ENCODE measurements at places on chromosomes 2 and 18.

GRCh38 chr2:20478961-20479360, 32.1 kb downstream of the RHOB start:
- ATAC-seq, result no peak

DNA sequence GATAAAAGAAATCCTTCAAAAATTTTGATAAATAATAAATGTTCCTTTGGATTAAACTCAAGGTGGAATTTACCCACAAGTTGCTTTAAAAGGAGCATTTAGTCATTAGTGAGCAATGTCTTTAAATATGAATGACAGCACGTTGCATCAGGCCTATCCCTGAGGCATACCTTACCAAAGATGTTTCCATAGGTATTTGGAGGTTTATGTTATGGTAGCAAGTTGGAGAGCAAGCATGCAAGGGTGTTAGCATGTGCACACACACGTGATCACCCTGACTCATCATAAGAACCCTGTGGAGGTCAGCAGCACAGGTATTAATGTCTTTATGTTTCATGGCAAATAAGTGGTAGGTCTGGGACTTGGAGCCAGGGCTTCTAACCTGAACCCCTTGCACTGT, 159.9 kb downstream of the ACTR3 start:
- ATAC-seq, result no peak

DNA sequence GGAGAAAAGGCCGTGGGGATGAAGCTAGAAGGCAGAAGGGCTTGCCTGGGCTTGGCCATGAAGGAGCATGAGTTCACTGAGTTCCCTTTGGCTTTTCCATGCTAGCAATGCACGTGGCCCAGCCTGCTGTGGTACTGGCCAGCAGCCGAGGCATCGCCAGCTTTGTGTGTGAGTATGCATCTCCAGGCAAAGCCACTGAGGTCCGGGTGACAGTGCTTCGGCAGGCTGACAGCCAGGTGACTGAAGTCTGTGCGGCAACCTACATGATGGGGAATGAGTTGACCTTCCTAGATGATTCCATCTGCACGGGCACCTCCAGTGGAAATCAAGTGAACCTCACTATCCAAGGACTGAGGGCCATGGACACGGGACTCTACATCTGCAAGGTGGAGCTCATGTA, 2.9 kb downstream of the CTLA4 start:
- ATAC-seq, result no peak

DNA sequence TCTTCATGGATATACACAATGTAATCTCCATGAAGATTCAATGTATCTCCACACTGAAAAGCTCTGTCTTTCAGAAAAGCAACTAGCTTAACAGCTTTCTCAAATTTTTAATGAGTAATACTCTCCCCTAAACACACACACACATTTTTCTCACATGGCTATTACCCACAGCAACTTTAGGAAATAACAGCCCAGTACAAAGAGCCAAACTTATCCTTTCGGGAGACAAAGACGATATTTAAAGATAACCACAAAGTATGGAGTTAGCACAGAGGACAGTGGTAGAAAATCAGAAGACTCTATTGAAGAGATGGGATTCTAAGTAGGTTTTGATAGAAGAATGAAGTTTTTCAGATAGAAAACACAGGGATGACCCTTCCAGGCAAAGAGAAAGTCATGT, 394.9 kb upstream of the TRIB2 start:
- ATAC-seq, result no peak

DNA sequence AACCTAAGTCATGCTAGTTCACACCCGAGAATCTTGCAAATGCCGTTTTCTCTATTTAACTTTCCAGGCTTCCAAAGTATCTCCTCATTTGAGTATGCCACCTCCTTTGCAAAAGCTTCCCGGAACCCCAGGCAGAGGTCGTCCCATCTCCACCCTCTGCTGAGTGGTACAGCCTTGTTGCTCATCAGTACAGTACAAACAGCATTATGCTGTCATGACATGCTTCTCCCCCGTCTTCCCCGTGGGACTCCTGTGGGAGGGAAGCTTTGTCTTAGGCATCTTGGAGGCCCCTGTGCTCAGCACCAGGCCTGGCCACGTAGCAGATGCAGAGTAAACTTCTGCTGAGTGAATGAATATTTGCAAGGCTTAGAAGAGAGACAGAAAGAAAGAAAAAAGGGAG, 102.7 kb downstream of the CDCA7 start:
- ATAC-seq, result peak; percentile 54

- ATAC-seq, result no peak
These were observed 82.5 kb downstream of the TNFRSF11A start for GRCh38 chr18:62407660-62408059.

DNA sequence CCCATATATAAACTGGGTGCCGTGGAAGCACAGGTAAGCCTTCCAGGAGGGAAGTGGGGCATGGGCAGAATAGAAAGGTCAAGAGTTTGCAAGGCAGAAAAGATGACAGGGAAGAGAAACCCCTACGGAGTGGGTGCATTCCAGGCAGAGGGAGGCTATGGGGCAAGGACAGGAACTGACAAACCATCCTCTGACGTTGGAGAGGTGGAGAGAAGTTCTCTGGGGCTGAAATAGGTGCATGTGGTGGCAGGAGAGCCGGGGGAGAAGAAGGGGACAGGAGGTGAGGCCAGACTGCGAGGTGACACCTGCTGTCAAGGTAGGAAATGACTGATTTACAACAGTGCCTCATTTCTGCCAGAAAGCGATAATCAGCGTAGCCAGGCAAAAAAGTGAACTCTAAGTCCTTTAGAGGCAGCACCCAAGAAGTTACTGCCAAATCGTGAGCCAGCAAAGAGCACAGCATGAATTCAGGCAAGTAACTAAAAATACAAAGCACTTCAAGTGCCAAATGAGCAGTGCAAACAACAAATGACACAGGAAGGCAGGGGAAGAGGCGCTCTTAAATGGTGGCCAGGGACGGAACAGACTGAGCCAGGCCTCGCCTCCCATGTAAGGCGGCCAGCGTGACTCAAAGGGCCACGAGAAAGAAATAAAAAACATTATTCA, 113.3 kb upstream of the ACVR1C start:
- no peak for ATAC-seq

DNA sequence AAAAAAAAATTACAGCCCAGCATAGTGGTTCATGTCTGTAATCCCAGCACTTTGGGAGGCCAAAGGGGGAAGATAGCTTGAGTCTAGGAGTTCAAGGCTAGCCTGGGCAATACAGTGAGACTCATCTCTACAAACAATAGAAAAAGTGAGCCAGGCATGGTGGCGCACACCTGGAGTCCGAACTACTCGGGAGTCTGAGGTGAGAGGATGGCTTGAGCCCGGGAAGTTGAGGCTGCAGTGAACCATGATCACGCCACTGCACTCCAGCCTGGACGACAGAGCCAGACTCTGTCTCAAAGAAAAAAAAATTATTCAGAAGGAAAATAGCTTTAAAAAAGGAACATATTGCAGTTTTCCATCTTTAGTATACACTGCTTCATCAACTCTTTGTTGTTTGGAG, 47.8 kb downstream of the CYP27C1 start:
- ATAC-seq, result no peak
